ENCODE measurements at places on chromosomes 3 and 15.
A peak's percentile ranks its signal among the peaks of the same experiment; 100 is the strongest.

GRCh38 chr3:46923559-46924350 is 46.2 kb downstream of the PTH1R start:
- DNase-seq: peak; percentile 36

DNA sequence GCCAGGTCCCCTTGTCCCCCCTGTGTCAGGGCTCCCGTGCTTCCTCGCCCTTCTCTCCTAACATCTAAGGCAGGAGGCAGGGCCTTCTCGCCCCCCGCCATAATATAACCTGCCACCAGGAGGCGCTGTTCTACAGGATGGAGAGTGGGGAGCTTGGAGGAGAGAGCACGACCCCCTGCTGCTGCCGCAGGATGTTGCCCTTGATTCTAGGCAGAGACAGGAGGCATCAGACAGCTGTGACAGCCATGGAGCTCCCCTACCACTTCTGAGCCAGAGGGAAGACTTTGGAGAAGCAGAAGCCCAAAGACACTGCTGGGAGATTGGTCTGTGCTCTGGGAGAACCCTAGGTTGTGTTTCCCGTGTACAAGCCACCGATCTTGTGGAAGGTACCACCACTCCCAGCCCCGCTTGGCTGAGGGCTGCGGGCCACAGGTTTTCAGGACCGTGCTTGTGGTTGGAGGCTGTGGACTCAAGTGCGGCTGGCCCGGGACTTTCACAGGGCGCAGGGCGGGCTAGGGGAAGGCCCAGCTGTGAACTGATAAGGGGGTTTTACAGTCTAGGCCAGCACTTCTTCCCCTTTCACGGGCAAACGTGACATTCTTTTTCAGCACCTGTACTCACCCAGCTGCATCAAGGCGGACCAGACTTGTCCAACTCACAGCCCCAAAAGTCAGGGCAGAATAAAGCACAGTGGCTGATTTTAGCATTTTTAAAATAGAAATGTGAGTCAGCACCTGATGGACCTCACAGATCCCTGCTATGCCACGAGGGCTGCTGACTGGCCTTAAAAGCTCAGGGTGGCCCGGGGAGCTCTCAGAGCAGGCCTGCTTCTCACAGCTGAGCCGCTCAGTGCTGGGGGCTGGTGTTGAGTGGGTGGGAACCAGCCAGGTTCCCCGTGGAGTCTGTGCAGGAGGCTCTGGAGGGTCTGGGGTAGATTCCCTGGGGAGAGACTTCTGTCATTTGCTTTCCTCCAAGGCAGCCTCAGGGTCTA is 2.6 kb upstream of the TIGIT start:
- peak; percentile 42 for DNase-seq

DNA sequence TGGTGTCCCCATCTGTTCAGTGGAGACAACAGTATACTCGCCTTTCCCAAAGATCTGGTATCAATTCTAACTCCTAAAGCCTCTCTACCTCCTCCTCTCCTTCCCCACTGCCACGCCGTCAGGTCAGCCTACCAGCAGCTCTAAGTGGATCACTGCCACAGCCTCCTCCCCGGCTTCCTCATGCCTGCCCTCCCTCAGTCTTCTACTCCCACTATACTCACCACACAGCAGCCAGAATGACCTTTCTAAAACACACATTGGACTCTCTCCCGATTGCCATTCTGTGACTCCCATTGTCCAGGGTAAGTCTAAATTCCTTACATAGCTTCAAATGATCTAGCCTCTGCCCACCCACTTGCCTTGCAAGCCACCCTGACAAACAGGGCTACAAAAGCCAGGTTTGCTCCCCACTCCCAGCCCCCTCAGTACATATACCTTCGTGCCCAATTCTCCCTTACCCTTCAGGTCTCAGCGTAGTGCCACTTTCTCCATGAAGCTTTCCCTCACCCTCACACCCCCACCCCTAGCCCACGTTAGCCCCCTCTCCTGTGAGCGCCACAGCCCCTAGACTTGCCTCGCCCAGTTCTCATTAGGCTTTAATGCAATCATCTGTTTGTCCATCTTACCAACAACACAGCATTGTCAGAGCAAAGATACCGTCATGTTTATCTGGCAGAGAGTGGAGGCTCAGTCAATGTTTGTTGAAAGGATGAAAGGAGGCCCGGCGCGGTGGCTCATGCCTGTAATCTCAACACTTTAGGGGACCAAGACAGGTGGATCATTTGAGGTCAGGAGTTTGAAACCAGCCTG is 9.5 kb upstream of the SEMA7A start:
- DNase-seq: no peak

DNA sequence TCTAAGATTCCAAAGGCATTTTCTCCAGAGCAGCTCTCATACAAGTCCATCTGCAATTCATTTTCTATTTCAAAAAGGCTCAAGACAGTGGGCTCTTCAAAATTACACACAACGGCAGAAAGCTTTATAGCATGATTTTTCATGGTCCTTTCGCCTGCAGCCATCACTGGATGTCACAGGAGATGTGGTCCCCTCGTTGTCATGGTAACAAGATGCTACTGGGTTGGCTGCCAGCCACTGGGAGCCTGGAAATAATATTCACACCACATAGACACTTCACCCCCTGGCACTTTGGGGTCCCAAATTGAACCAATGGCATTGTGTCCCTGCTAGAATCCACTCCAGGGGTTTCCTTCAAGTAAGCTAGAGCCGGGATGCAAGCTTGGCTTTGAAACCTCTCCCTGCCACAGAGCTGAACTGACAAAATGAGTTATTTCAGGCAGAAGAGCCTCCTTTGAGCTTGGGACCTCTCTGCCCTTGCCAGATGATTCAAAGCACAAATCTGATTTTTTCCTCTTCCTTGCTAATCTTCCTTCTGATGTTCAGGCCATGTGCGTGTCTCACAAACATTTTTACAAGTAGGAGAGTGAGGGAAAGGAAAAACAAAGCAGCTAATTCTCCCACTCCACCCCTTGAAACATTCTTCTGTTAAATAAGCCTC is 512.6 kb upstream of the ADAMTS9 start:
- DNase-seq: no peak

GRCh38 chr3:141231952-141232823 is 563 bp downstream of the PXYLP1 start:
- DNase-seq: no peak

GRCh38 chr15:59917504-59918157 is 86.5 kb upstream of the FOXB1 start:
- peak; percentile 48 for DNase-seq

DNA sequence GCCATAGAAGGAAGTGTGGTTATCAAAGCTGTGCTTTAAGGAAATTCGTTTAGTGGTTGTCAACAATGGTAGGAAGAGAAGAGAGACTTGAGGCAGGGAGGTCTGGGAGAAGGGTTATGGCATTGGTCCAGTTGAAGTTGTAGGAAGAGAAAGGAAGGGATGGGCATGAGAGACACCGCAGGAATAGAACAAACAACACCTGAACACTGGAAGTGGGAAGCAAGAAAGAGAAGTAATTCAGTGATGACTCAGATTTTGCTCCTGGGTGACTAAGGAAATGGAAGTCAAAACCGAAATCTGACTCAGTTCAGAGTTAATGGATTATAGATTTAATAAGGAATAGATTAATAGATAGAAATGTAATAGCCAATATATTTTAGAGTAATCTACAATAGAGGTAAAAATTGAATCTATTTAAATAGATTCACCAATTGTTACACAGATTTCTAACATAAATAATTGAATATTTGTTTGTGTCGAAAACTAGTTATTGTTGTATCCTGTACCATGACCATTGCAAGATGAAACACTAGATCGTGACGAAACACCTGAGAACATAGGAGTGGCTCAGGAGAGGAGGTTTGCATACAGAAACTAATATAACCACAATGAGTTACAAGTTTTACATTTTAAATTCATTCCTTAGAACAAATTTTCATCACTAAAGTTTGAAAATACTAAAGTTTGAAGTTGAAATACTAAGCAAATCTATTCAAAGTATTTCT is 36.0 kb downstream of the THBS1 start:
- DNase-seq: no peak

DNA sequence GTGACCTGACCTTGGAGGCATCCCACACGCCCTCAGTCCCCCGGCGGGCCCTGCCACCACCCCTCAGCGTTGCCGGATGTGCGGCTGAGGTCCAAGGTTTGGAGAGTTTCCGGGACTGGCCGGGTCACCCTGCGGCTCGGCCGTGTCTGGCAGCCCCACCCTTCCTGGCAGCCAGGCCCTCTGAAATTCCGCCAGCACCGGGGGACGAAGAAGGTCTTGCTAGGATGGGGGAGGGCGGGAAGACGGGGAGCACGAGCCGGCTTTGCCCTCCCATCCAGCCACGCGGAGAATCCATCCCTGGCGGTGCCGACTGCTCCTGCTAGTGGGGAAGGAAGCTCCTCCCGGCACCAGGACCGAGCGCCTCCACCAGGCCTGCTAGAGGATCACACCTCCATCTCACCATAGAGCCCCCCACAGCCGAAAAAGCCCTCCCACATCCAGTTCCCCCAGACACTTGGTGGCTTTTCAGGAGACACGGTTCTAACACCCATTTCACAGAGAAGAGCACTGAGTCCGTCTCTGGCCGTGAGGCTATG is 81.5 kb downstream of the CPN2 start:
- peak; percentile 52 for DNase-seq

DNA sequence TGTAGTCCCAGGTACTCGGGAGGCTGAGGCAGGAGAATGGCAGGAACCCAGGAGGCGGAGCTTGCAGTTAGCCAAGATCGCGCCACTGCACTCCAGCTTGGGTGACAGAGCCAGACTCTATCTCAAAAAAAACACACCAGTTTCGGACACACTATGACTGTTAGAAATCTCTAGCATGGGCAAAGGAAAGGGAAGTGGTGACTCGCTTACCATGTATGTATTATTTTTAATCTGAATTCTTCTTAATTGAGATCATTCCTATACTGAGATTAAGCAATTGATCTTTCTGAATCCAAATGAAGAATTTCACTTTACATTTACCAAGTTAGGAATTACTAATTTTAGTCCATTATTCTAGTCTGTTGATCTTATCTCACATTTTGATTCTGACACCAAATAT is 459.2 kb upstream of the ALCAM start:
- DNase-seq: no peak

- no peak for DNase-seq
Measured at GRCh38 chr3:132788301-132788671, 66.1 kb upstream of the NPHP3 start.

DNA sequence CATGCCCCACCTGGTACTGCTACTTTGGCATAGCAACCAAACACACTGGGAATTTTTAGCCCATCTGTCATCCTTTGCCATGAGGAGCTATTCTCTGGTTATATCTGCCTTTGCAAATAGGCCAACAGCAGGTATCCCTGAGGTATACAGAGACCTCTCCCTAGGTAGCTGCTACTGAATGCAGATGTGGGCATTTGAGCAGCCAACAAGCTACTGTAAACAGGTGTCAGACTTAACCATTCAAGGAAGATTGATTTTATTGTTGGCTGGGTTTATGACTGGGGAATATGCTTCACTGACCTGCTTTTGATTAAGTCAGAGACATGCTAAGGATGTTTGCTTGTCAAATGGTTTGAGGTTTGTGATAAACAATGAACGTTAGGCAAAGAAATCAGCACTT is 183.2 kb downstream of the OXSM start:
- DNase-seq: no peak

DNA sequence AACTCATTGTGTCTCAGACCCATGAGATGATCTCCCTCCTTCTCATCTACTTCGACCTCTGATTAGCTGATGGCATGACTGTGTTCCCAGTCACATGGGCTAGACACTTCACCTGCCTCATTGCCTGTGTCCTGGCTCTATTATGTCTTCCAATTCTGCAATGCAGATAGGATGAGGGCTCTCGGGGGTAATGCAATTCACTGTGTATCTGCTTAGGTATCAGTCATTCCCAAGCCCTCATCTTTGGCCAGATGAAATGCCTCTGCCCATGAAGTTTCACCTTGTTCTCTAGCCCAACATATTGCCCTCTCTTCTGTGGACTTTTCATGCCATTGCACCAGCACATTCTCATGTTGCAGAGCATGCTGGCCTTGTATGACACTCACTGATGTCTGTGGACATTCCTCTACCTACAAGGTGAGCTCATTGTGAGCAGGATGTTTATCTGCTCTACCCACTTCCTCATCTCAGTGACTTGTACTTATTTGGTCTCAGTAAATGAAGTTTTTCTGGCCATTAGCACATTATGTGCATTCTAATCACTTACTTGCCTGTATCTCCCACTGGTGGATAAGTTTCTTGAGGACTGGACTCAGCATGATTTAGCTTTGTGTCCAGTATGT is 32.3 kb downstream of the MOBP start:
- DNase-seq: no peak

DNA sequence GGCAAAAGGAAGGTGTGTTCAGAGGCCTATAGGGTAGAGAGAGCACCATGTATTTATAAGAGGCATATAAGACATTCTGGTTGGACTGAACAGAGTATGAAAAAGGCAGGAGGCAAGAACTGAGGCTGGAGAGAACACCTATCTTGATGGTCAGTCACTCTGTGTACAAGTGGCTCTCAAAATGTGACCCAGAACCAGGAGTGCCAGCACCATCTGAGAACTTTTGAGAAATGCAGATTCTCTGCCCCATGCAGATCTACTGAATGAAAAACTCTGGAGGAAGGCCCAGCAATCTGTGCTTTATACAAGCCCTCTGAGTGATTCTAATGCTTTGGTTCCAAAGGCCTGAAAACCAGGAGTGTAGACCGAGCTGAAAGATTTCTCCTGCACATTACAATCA is 324.0 kb upstream of the IL12A start:
- no peak for DNase-seq

GRCh38 chr3:45736707-45737106 is 47.5 kb downstream of the SACM1L start:
- no peak for DNase-seq

DNA sequence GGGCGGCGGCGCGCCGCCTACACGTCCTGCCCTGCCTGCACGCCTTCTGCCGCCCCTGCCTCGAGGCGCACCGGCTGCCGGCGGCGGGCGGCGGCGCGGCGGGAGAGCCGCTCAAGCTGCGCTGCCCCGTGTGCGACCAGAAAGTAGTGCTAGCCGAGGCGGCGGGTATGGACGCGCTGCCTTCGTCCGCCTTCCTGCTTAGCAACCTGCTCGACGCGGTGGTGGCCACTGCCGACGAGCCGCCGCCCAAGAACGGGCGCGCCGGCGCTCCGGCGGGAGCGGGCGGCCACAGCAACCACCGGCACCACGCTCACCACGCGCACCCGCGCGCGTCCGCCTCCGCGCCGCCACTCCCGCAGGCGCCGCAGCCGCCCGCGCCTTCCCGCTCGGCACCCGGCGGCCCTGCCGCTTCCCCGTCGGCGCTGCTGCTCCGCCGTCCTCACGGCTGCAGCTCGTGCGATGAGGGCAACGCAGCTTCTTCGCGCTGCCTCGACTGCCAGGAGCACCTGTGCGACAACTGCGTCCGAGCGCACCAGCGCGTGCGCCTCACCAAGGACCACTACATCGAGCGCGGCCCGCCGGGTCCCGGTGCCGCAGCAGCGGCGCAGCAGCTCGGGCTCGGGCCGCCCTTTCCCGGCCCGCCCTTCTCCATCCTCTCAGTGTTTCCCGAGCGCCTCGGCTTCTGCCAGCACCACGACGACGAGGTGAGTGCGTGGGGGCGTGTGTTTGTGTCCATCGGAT is 602 bp downstream of the TRIM71 start:
- DNase-seq: no peak

- no peak for DNase-seq
Measured at GRCh38 chr3:7025581-7026300, 164.8 kb downstream of the GRM7 start.

- DNase-seq: no peak
Measured at GRCh38 chr3:23161308-23161707, 41.8 kb upstream of the UBE2E2 start.
